ENCODE measurements at places on chromosomes 5 and 9.

DNA sequence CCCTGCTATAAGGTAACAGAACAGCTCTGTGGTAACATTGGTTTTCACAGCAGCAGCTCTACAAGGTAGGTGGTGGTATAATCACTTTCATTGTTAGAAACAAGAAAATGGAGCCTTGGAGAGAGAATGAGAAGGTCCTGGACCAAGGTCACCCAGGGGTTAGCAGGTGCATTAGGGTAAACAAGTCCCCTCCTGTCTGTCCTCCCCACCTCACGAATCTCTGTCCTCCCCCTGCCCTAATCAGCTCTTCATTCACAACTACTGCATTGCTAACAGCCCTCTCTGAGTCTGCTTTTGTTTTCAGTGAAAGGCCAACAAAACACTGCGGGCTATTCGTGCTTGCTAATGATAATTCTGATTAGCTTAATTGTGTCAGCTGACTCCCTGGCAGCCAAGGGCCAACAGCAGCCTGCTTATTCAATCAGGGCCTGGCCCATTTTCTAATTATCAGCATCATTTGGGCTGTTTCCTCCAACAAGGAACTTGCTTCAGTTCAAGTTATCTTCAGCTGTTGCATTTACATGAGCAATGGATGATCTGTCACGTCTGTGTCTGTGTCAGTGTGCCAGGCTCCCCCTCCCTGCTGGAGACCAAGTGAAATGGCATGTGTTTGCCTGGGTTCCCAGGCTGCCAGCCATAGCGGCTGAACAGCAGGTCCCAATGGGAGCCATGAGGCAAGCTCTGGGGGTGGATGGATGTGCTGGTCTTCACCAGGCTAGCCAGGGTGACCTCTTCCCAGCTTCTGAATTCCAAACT, 56.7 kb upstream of the EQTN start:
- DNase-seq, result no peak

GRCh38 chr5:174310706-174311105, 265.2 kb downstream of the NSG2 start:
- no peak for DNase-seq

DNA sequence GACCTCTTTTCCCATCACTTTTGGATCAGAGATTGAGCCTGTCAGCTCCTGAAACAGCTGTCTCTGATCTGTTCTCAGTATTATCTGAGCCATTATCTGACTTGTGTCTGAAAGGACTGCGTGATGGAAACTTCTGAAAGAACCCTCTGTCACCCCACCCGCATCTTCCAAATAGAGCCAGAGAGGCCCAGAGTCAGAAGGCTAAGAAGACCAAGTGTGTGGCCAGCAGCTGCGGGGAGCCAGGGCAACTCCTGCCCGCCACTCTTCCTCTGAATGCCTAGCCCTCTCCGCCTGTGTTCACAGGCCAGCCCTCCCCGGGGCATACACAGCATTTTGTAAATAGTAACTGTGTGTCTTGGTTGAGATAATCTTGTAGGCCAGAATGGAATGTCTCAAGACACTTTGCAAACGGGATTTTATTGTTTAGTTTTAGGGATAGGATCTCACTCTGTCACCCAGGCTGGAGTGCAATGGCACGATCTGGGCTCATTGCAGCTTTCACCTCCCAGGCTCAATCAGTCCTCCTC, 92.7 kb downstream of the AOPEP start:
- DNase-seq, result no peak

DNA sequence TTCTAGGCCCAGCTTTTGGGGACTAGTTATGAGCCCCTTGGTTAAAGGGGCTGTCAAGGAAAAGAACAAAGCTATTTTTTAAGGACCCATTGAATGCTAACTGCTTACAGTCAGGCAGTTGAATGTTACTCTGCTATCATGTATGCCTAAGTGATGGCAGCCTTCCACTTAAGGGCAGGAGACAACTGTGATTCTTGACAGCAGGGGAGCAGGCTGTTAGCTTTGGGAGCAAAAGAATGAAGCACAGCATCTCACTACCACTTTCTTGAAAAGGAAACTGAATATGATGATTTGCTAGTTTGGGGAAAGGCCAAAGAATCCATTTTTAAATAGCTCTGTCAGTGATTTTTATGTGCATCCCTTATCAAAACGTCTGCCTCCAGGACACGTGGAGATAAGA, 221.6 kb downstream of the SH3GL2 start:
- no peak for DNase-seq

DNA sequence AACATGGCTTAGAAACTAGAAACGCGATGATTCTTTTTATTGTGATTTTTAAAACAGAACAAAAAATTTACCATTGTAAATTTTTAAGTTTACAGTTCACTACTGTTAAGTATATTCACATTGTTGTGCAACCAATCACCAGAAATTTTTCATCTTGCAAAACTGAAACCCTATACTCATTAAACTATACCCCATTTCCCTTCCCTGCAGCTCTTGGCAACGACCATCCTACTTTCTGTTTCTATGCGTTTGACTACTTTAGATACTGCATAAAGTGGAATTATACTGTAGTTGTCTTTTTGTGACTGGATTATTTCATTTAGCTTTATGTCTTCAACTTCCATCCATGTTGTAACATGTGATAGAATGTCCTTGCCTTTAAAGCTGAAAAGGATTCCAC, 52.5 kb downstream of the SPOCK1 start:
- DNase-seq, result no peak

GRCh38 chr9:94014920-94015319, 59.8 kb upstream of the BARX1 start:
- no peak for DNase-seq

- DNase-seq, result no peak
Observed at GRCh38 chr5:150447188-150447587, 2.4 kb downstream of the RPS14 start.

DNA sequence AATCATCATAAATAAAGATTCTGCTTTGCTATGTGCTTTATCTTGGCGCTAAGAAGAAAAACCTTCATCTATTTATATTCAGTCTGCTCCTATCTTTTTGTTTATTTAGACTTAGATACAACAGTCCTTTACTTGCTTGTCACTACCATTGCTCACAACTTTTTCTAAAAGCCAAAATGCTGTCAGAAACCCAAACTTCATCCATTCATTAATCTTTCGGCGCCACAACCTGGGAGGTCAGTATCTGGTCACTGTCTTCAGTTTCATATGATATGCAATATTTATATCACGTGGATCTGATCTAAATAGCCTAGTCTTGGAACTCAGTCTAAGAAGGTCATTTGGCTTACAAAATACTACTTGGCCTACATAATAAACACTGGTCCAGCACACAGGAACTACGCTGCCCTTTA, 159.3 kb upstream of the TARS1 start:
- no peak for DNase-seq

DNA sequence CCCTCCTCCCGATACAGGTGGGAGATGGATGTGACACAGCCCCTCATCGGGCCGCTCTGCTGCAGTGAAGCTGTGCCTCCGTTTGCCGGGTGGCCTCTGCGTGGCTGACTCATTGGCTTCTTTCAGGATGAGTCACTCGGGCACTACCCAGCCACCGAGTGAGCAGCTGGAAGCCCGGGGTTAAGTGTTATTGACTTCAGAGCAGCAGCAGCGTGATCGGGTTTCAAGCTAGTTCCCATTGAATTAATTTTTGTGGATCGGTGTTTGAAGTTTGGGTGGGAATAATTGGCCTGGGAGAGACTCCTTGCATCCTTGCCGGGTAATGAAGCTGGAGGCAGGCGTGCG, 266.4 kb upstream of the IRX4 start:
- DNase-seq, result no peak

DNA sequence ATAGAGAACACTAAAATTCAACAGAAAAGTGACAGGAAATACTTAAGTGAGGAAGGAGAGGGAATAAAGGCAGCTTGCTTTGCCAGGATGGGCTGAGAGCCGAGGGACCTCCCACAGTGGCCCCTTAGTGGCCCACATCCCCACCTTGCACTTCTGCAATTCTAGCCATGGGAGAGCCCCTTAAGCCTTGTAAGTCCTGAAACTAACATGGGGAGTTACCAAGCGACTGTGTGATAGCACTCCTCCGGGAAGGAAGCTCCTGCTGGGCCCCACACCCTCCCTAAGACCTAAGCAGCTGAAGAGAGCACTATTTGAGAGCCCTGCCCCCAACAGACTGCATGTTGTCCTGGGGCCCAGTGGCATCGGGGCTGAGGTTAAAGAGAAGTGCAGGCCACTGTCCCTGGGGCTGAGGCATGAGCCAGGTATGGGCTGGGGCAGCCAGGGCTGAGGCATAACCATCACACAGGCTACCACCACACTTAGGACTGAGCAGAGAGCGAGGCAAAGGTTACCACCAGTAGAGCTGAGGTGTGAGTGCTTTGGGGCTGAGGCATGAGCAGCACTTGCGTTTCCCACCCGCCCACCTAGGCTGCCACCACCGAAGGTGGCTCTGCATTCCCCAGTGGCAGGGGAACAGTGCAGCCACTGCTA, 301.8 kb upstream of the TRPC7 start:
- no peak for DNase-seq

GRCh38 chr5:106691701-106692100, 979.0 kb downstream of the EFNA5 start:
- DNase-seq, result no peak

- no peak for DNase-seq
Observed at GRCh38 chr5:104643320-104643719, 1080.7 kb upstream of the NUDT12 start.

DNA sequence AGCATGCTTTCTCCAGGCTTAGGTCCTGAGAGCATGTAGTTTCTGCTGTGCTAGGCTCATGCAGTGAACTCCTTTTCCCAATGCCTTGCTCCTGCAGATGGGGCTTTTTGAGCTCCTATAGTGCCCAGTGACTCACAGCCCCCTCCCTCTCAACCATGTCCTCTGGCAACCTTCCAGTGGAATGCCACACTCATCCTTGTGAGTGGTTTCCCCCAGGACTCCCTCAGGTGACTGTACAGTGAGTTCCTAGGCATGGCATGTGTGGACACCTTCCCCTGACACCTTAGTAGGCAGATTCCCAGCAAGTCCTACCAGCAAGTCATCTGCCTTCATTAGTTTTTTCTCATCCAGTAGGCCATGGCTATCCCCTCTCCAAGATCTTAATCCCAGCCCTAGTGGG, 72.4 kb upstream of the CXCL14 start:
- DNase-seq, result no peak

DNA sequence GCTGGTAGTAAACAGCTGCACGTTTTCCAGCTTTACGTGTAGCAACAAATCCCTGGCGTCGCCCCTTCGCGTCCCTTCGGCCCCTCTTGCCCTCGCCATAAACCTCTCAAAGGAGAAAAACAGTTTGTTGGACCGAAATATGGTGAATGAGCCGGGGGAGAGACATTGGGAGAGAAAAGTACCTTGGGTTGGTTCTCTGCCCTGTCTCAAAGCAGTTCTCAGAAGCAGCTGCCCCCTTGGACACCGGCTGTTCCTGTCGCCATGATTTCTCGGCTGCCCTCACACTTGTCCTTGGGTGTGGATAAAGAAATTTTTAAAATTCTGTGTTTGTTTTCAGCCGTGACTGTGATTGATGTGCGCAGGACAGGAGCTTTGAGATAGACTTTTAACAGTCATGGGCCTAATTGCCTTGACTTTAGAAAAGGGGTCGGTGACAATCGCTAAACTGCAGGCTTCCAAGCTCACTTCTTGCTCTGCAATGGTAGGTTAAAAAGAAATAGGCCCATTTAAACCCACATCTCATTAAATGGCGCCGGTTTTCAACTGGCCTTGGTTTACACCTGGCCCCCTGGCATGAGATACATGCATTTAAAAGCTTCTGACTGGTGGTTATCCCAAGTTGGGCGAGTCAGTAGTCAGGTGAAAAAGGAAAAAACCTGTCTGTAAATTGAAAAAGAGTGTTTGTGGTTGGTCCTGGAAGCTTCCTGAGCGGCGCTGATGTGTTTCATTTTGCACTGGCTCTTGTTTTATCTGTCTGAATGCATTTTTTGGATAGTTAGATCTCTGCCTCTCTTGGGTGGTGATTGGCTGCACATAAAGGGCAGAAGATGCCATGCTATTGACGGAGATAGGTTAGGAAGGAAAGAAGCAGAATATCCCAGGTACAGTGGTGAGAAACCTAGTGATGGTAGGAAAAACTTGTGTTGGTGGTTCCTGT, 983 bp downstream of the RCL1 start:
- no peak for DNase-seq

GRCh38 chr5:146107901-146108300, 2.5 kb upstream of the PLAC8L1 start:
- DNase-seq, result no peak

DNA sequence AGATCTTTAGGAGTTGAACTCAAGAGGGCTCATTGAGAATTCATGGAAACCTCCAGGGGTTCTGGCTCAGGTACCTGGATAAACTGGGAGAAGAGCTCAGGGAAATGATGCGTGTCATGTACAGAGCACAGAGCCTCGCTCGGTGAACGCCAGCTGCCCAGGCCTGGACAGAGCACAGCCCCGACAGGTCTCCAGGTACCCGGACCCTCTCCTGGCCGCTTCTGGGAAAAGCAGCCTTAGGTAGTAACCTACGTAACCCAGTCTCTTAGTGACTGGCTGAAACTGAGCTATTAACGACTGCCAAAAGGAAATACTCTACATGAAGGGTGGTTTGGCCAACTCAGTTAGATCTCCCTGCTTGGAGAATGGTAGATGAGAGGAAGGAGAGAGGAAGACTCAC, 157.4 kb downstream of the TTLL11 start:
- DNase-seq, result no peak

- no peak for DNase-seq
Observed at GRCh38 chr5:438481-438981, 4.4 kb upstream of the EXOC3 start.

DNA sequence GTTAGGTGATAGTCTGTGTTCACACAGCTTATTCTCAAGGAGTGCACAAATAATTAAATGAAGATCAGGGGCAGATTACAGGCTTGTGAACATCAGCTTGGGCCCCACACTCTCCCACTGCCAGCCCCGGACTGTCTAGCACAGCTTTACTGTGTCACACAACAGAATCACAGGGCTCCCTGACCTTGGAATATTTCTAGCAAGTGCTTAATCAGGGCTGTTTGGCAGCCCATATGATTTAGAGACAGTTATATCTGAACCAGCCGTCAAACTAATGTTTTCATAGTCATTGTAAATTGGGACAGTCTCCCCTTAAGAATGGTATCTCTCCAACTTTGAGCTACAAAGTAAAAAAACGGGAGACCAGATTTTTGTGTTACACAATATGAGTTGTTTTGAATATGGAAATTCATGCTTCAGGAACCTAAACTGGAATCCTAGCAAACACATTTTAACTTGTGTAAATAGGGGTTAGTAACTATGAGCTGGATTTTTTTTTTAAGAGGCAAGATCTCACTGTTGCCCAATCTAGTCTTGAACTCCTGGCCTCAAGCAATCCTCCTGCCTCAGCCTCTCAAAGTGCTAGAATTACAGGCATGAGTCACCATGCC, 517.6 kb downstream of the BNC2 start:
- no peak for DNase-seq

DNA sequence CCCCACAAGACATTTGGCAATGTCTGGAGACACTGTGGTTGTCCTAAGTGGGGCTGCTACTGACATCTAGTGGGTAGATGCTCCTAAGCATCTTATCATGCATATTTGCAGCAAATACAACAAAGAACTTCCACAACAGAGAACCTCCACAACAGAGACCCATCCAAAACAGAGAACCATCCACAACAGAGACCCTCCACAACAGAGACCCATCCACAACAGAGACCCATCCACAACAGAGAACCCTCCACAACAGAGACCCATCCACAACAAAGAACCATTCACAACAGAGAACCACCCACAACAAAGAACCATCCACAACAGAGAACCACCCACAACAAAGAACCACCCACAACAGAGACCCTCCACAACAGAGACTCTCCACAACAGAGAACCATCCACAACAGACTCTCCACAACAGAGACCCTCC, 32.8 kb downstream of the ARPC5L start:
- DNase-seq, result peak; percentile 44

GRCh38 chr9:20604562-20604961, 17.7 kb downstream of the MLLT3 start:
- no peak for DNase-seq

GRCh38 chr5:76679231-76679630, 36.7 kb upstream of the F2R start:
- DNase-seq, result no peak

Data from activated CD4-positive, alpha-beta memory T cell treated with anti-CD3 and anti-CD28 coated beads, Interleukin-2, amount 10 ng/mL, durations not matched to agents 7 days and 5 days (primary cell).